A549 treated with AZD2906 at 1 μM for 4 hours (cell line): ENCODE measurements at places on chromosomes 5 and 9. TPM values are rescaled to one million over a fixed set of nuclear protein-coding genes. Genes with fewer than 3 reads are reported as not detected.

The DEPDC1B gene
- 12.9 to 17.5 TPM (median 15.0 TPM) in 5 replicates for total RNA-seq

The DRD1 gene
- 0.02 to 0.11 TPM (median 0.05 TPM) in 5 replicates for total RNA-seq

The ACTBL2 gene
- total RNA-seq, result 0.06 to 0.07 TPM in 2 of 5 replicates, not detected in the others

The PCDHGA2 gene
- 0.40 to 0.74 TPM (median 0.53 TPM) in 5 replicates for total RNA-seq

The SPATA31A1 gene
- total RNA-seq, result not detected in 5 replicates

The TRIM36 gene
- total RNA-seq, result 1.9 to 2.4 TPM (median 2.1 TPM) in 5 replicates

The FOXD4L6 gene
- total RNA-seq, result 0.06 to 0.09 TPM in 2 of 5 replicates, not detected in the others

The NMUR2 gene
- 0.08 to 0.17 TPM (median 0.09 TPM) in 5 replicates for total RNA-seq

The C1QTNF2 gene
- total RNA-seq, result 0.04 to 0.16 TPM (median 0.09 TPM) in 5 replicates

The ACSL6 gene
- total RNA-seq, result 0.06 to 0.28 TPM (median 0.08 TPM) in 5 replicates

The SLC6A19 gene
- total RNA-seq, result 0.42 to 0.71 TPM (median 0.66 TPM) in 5 replicates

The KIF20A gene
- 36.3 to 47.1 TPM (median 41.8 TPM) in 5 replicates for total RNA-seq

The SLC46A2 gene
- 0.02 TPM in 1 of 5 replicates, not detected in the others for total RNA-seq
